ENCODE measurements at places on chromosomes 6 and 20.

DNA sequence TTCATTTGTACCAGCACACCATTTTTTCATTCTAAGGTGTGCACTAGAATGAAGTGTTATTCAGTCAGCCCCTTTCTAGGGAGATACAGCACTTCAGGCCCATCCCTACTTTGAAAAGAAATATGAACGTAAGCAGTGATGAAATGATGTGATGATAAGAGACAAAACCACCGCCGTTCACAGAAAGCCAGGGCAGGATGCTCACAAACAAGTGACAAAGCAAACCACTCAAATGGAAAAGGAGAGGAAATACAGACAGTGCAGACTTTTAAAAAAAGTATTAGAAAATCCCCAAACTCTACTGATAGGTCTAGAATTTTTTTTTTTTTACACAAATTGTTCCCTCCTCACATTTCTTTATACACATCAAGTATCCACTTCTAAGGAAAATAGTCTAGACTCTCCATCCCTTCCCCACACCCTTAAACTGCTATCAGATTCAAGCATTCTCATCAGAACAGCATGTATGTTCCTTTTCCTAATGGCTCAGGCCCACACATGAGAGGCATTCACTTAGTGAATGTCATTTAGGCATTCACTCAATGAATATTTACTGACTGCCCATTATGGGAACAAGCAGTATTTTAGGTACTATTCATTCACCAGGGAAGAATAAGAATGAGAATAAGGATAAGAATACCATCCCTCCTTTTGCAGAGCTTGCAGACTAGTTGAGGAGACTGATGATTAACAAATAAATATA is 243.5 kb downstream of the GMPR start:
- DNase-seq: no peak

GRCh38 chr6:125307964-125308615 is 6.3 kb upstream of the HDDC2 start:
- DNase-seq: no peak

GRCh38 chr6:119308048-119308570 is 41.5 kb downstream of the MAN1A1 start:
- no peak for DNase-seq

- no peak for DNase-seq
These were observed 106.9 kb downstream of the PAX1 start for GRCh38 chr20:21812379-21812778.

DNA sequence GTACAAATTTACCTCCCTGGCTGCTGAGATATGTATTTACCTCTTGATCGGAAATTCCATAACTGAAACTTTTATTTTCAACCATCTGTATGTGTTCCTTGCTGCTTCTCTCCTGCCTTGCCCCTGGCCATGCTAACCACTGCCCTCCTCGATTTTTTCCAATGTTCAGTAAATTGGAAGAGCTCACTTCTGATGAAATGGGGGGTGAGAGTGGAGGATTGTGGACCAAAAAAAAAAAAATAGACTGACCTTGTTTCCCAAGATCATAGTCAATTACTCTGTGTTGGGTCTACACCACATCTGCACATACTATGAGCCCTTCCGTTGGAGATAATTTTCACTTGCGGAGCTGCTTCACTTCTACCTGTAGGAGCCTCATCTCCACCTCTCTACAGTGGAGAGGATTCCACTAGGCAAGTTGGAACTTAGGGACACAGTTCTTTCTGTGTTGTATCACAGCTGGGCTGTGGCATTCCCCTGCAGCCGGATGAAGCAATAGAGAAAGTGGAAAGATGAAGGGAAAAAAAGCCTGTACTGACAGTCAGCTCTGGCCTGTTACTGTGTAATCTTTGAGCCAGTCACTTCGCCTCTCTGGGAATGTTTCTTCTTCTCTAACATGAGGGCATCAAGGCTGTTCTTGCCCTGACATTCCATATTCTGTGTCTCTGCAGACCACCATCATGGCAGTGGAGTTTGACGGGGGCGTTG is 1.6 kb downstream of the PSMB9 start:
- DNase-seq: no peak

DNA sequence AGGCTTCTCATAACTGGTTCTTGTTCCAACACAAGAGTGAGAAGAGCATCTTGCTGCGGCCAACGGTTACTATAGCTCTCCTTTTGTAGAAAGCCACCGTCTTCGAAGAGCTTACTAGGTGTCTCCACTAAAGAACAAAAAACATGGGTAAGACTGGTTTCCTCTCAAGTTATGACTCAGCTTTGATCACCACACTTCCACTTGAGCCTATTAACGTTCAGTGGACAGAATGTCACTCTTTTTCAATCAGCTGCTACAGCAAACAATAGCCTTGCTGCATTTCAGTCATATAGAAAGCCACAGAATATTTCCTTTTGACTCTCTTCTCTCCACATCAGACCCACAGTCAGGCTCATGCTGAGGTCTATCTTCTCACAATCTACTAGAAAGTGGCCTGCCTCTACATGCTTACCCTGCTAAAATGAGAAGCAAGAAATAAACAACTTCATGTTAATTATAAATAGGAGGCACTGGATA is 243.5 kb upstream of the PREP start:
- no peak for DNase-seq

DNA sequence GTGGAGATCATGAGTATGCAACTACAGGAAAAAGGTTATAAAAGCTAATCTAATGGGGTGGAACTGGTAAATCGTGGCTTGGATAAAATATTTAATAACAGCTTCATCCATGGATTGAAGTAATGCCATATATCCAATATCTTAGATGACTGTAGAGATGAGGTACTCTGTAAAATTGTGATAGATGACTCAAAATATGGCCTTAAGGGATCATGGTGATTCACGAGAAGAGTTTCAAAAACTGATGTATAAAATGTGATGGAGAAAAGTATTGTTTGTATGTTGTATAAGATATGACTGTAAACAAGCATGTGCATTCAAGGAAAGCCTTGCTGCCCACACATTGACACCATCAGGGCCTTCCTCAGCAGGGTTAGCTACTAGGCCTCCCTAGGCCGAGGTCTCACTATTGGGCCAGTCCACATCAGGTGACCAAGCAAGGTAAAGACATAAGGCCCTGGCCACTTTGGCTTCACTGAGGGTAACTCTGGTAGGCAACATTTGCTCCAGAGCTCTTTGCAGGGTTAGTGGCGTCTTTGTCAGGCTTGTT is 17.7 kb upstream of the CCN6 start:
- no peak for DNase-seq

GRCh38 chr6:53725791-53726575 is 60.4 kb upstream of the KLHL31 start:
- no peak for DNase-seq

DNA sequence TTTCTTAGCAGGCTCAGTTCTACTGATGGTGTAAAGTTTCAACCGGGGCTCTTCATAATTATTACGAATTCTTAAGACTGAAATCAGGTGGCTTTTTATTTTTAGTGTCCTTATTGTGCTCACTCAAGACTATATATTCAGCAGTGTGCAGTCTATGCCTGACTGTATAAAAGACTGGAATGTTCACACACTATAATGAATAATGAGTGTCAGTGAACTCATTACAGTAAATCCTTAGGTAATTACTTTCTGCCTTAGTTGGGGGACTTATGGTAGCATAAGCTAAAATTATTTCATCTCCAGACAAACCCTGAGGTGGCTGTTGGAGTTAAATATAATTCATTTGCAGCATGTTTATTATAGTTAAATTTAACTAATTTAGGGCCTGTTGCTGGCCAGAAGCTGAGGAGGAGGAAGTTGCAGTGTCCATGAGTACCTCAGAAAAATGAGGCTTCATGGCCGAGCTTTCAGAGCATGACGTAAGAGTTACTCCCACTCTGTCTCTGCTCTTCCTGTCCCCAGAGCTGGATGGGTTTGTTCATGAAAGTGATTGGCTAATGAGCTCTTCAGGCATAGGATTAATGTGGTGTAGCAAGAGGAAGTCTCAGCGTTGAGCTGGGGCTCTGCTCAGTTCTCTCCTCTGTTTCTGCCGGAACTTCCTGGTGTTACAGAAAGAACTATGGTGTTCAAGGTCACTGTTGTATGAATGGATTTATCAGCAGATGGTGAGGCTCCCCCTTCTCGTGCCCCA is 335.7 kb downstream of the NRN1 start:
- DNase-seq: peak; percentile 34

- DNase-seq: no peak
These were observed 357.2 kb downstream of the PLCB1 start for GRCh38 chr20:8489094-8489883.

GRCh38 chr20:21189761-21190523 is 64.1 kb downstream of the KIZ start:
- DNase-seq: no peak

GRCh38 chr20:60469829-60470228 is 511.6 kb downstream of the CDH26 start:
- no peak for DNase-seq

DNA sequence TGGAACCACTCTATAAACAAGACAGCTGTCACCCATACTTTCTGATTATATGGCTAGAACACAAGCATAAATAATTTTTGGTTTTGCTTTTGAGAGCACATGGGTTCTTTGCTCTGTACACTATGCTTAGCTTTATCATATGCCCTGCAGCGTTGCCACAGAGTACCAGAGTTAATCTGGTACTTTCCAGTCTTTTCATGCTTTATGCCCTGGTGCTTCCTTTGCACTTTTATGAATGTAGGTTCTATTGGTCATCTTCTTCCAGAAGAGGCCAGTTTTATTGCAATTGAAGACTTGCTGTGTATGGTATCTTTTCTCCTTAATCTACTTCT is 20.8 kb downstream of the SHLD1 start:
- no peak for DNase-seq

- DNase-seq: no peak
These were observed 208.6 kb downstream of the MOXD1 start for GRCh38 chr6:132192631-132193030.

DNA sequence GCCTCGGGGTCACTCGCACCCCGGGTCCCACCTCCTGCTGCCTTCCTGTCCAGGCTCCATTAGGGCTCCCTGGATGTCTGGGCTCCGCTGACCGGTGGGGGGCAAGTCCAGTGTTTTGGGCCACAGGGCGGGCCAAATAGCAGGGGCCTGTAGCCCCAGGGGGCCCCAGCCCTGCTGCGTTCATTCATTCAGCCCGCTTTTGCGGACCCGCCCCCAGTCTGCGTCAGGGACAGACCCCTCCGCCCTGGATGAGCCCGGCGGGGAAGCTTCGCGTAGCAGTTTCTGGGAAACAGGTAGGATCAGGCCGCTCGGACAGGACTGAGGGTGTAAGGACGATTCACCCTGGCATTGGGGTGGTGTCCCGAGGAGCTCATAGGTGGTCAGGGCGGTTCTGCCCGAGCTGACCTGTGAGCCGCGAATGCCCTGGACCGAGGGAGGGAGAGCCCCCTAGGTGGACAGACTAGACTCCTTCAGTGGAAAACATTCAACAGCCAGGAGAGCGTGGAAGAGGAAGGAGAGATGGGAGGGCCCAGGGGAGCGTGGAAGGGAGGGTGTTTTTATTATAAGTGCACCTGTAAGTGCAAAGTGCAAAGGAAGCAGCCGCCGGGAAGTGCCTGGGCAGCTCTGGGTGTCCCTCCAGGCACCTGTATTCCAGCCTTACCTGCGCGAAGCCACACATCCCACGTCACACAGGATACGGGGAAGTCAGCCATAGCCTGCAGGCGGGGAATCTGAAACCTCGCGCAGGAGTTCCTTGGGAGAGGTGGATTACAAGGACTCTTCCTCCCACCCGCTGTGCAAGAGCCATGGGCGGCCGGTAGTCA is 662 bp downstream of the ENTPD6 start:
- DNase-seq: no peak

DNA sequence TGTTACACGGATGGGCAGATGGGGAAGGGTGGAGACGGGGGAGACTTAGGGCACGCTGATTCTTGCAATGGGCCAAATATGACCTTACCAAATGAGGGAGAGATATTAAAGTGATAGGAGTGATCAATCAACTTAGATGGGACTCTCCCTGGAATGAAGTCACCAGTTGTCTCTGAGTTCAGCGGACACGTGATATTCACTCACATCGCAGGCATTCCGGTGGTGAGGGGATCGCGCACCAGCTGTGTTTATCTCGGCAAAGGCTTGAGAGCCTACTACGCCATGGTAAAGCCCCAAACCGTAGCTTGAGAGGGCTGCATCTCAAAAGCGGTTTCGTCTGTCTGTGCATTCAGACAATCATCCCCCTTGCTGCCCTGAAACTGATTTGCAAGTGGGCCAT is 5.5 kb downstream of the BMP7 start:
- DNase-seq: no peak

- no peak for DNase-seq
These were observed 48.7 kb downstream of the SLC35F1 start for GRCh38 chr6:117955684-117956256.

- peak; percentile 84 for DNase-seq
These were observed 7.0 kb downstream of the CEP250 start for GRCh38 chr20:35462351-35462750.

DNA sequence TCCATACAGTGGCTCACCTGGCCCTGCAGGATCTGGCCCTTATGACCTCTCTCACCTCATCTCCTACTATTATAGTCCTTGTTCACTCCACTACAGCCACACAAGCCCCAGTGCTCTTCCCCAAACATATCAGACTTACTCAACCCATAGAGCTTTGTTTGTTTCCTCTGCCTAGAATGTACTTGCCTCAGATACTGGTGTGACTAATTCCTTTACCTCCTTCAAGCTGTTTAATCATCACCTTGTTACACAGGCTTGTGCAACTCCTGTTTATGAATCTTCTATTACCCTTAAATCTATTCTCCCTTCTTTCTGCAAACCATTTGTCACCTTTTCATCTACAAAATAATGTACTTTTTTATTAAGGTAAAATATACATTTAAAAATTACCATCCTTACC is 3.2 kb downstream of the DEFB125 start:
- DNase-seq: no peak

- no peak for DNase-seq
These were observed 114.2 kb upstream of the BEND6 start for GRCh38 chr6:56840467-56841380.

GRCh38 chr20:2948968-2949367 is 75.7 kb downstream of the PTPRA start:
- no peak for DNase-seq

DNA sequence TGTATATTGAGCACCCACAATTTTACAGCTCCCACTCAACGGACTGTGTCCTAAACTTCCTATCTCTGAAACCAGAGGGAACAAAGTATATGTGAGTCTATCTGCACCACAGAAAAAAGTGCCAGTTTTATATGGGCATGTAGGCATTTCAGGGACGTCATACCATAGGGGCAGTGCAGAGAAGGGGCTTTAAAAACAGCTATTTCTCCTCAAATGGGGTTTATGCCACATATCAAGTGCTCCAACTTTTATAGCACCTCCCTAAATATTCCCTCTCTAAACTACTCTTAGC is 28.9 kb upstream of the ASF1A start:
- DNase-seq: no peak

DNA sequence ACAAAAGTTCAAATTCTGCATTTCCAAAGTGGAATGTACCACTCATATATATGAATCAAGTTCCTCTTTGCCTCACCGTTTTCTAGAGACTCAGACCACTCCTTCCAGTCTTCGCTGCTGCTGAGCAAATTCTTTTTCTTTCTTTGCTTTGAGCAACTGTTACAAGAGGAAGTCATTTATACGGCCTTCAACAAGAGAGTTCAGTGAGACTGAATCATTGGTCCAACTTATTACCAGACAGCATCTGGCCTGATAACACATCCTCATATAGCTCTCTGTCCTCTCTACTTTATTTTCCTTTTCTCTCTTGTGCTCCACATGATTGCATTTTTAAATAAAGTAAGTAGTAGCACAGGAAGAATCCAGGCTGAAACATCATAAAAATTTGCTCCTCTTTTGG is 652.7 kb downstream of the PHF3 start:
- DNase-seq: no peak

All from NCI-H1436 treated with DMSO at 0.1 percent for 48 hours (cell line).